ENCODE measurements at places on chromosomes 2 and 18. TPM values are rescaled to one million over a fixed set of nuclear protein-coding genes. Genes with fewer than 3 reads are reported as not detected.

Gene SLC4A3
- total RNA-seq = 1.1 TPM

- H3K4me1 ChIP-seq = no peaks in the 10 kb centered on the region
- H3K36me3 ChIP-seq = no peaks in the 10 kb centered on the region
- DNase-seq = peak; percentile 32
- no peaks in the 10 kb centered on the region for H3K27me3 ChIP-seq
Measured at GRCh38 chr2:15142069-15142689, 419.0 kb downstream of the NBAS start.

Gene LYG1
- total RNA-seq = 0.95 TPM

Gene GALNT14
- total RNA-seq = 18.9 TPM

- H3K27me3 ChIP-seq = no peaks in the 10 kb centered on the region
- no peak for DNase-seq
- H3K4me1 ChIP-seq = no peaks in the 10 kb centered on the region
- no peaks in the 10 kb centered on the region for H3K36me3 ChIP-seq
- H3K4me3 ChIP-seq = no peak overlapping the region
Measured at GRCh38 chr18:7572822-7573221, 5.7 kb downstream of the PTPRM start.

Gene ANKRD44
- total RNA-seq = 54.0 TPM

Measured in esophagus squamous epithelium (tissue), 5 donors.